ENCODE measurements at places on chromosomes 4 and X. TPM values are rescaled to one million over a fixed set of nuclear protein-coding genes. Genes with fewer than 3 reads are reported as not detected.

DNA sequence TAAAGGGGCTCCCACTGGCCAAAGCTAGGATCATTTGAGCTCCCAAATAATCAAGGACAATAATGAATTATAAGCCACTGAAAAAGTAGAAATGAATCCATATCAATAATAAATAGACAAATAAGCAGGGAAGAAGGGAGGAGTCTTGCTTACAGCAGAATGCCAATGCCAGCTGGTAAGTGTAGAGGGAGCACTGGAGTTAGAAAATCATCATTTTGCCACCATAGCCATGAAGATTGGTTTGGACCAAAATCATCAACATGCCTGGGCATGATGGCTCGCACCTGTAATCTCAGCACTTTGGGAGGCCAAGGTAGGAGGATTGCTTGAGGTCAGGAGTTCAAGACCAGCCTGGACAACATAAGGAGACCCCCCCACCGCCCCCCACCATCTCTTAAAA lies 20.4 kb upstream of the SH3KBP1 start:
- no peak for DNase-seq

DNA sequence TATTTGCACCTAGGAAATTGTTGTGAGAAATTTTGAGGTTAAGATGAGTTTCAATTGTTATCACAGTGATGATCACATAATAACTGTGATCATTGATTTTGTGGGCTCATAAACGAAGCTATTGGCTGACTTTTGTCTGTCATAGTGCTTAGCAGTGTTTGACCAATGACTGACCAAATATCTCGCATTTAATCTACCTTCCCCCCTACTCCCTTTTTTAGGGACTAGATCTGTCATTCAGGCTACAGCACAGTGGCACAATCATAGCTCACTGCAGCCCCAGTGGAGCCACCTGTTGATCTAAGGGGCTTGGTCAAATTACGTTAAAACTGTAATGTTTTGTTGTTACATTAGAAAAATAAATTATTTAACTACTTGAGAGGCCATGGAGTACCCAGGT lies 1.5 kb downstream of the FUNDC2 start:
- no peak for DNase-seq

DNA sequence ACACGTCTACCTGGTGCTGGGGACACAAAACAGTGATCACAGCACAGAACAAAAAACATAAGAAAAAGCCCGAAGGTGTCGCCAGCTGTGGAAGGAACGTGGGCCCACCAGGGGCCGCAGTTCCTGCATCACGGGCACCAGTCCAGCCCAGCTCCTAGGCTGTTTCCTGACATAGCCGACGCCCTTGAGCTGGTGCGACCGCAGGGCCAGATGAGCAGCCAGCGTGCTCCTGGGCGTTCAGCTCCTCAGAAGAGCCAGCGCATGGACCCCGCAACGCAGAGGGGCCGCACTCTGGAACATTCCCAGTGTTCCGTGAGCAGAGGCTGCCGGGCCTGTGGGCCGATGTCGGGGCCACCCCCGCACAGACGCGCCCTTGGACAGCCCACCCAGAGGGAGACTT lies 44.1 kb downstream of the GAK start:
- DNase-seq, result no peak

DNA sequence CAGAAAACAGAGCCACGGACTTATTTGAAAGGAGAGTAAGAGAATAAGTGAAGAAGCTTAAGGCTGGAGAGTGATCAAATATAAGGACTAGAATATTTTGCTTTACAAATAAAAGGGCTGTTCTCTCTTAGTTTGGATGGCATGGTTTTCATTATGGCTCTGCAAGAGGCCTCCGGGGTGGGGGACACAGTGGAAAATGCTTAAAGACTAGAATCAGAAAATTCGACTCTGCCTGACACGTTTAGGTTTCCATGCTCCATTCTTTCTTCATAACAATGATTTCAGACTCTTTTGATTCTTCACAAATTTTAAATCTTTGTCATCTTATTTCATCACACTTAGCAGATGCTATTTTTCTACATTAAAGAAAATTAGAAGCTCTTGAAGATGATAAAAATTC lies 632.4 kb upstream of the BOD1L1 start:
- no peak for DNase-seq

- DNase-seq, result peak; percentile 77
Observed at GRCh38 chr4:142351958-142352357, 494.1 kb downstream of the INPP4B start.

DNA sequence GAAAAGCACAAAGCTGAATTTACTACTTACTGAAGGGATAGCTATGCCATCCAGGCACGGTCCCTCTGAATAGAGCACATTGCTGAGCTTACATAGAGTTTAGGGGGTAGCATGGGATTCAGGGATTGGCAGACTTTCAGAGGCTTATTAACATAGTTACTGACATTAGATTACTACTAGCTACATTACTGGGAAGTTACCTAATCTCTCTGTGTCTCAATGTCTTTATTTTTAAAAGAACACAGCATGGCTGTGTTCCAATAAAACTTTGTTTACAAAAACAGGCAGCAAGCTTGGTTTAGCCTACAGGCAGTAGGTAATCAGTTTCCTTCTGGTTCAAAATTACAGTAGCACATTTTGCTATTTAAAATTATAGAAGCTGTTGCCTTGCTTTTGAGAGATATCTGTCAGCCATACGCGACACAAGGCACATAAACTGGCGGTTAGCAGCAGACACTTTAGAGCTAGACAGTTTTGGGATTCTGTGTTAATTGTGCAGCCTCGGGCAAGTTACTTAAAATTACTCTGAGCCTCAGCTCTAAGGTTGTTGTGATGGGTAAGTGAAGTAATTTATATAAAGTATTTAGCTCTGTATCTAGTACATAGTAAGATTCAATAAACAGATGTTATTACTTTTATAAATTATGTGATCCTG lies 6.9 kb downstream of the KLHL8 start:
- no peak for DNase-seq

- DNase-seq, result peak; percentile 5
Observed at GRCh38 chr4:63717384-63717783, 691.9 kb downstream of the TECRL start.

- DNase-seq, result no peak
Observed at GRCh38 chr4:20641976-20642375, 58.3 kb upstream of the PACRGL start.

DNA sequence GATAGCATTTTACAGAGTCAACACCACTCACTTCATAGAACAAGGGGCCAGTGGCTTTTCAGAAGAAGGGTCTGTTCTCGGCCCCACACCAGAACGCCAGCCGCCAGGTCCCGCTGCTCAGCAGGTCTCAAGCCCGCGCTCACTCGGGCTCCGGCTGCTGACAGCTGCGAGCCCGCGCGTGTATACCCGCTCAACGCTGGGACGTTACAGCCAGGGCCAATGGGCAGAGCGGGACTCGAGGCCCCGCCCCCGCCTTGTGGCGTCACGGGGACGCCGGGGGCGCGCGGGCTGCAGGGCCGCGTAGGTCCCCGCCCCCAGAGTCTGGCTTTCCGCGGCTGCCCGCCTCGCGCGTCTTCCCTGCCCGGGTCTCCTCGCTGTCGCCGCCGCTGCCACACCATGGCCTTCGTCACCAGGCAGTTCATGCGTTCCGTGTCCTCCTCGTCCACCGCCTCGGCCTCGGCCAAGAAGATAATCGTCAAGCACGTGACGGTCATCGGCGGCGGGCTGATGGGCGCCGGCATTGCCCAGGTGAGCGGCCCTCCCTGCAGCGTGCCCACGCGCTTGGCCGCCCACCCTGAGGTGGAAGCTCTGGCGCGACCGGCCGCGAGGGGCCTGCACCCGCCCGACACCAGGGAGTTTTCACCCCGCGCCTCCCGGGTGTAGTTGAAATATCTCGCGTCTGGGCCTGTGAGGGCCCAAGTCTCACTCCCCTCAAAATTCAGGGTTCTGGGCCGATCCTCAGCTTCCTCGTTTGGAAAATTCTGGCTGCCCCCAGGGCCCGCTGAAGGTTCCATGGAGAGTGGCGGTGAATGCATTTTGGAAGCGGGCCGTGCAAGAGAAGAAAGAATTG lies at the start of gene HADH:
TSS of gene HADH (plus strand) at position 353 of the 850 bp plus-strand sequence. CDS start at position 397, 44 bp downstream.
- peak; percentile 96 for DNase-seq

DNA sequence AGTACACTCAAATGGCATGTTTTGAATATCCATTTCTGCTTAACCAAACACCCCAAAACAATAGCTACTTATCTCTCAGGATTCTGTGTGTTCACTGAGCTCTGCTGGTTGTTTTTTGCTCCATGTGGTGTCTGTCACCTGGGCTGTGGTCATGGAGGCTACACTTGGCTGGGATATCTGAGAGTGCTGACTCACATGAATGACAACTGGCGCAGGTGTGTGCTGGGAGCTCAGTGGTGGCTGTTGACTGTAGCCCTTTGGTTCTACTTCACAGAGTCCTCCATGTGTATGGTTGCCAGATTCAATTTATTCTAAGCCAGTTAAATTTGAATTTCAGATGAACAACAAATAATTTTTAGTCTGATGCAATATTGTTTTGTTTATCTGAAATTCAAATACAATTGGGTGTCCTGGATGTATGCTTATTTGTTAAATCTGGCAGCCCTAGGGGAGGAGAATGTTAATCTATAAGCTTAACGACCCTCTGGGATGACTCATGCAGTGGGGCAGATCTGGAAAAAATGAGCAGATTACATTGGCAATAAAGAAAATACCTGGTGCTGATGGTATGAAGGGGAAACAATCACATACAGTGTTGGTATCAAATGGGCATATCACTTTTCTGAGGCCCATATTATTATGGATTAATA lies 28.2 kb upstream of the TCEAL4 start:
- DNase-seq, result no peak

- no peak for DNase-seq
Observed at GRCh38 chr4:18942874-18943273, 921.3 kb upstream of the LCORL start.

DNA sequence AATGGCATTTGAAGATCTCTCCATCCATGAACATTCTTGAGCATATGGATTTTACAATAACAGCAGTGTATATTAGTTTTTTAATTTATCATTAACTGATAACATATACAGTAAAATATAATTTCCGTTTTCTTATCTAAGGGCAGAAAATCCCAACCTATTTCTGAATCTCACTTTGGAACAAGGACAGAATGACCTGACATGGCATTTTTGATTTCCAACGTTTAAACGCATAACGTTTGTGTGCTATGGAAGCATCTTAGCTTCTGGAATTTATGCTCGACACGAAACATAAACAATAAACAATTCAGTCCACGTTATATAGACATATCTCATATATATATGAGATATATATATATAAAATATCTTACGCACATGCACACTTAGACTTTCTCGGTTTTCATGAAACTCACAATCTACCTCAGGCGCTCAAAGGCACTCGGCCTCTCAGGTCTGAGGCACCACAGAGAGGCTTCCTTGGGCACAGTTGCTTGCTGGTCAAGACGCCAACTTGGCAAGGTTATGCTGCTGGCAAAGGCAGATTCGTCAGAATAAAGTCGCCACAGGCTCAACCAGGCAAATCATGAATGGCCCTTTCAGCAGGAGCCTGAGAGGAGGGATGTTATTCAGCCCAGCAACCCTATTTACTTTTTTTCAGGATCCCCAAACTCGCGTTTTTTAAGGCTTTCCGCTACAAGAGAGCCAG lies 1.0 kb upstream of the UGT8 start:
- DNase-seq, result no peak

The SLC4A4 gene
- 9.0 TPM for polyA plus RNA-seq

Data from hindlimb muscle (tissue), 1 donor.